ENCODE measurements at places on chromosomes 3 and 15.

- DNase-seq: no peak
These were observed 47.9 kb upstream of the SYNM start for GRCh38 chr15:99057020-99057419.

- no peak for DNase-seq
These were observed 339.1 kb downstream of the SATB1 start for GRCh38 chr3:18086078-18086477.

- no peak for DNase-seq
These were observed 227.2 kb downstream of the SQOR start for GRCh38 chr15:45862034-45862433.

- no peak for DNase-seq
These were observed 43.3 kb downstream of the CYFIP1 start for GRCh38 chr15:22936577-22937472.

DNA sequence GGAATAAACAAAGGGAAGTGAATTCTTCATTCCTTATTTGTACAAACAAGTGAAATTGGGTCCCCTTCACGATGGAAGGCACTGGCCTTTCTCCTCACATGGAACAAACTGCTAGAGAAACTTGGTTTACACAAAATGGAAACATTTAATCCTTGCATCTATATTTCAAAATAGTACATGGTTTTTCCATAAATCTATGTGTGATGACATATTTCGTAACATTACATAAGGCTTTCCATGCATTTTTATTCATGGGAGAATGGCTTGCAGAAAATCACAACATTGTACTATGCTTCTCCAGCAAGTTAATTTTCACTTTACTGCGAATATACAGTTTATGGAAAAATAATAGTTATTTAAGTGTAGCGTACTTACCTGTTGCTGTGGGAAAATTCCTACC is 81.0 kb upstream of the CDIN1 start:
- no peak for DNase-seq

DNA sequence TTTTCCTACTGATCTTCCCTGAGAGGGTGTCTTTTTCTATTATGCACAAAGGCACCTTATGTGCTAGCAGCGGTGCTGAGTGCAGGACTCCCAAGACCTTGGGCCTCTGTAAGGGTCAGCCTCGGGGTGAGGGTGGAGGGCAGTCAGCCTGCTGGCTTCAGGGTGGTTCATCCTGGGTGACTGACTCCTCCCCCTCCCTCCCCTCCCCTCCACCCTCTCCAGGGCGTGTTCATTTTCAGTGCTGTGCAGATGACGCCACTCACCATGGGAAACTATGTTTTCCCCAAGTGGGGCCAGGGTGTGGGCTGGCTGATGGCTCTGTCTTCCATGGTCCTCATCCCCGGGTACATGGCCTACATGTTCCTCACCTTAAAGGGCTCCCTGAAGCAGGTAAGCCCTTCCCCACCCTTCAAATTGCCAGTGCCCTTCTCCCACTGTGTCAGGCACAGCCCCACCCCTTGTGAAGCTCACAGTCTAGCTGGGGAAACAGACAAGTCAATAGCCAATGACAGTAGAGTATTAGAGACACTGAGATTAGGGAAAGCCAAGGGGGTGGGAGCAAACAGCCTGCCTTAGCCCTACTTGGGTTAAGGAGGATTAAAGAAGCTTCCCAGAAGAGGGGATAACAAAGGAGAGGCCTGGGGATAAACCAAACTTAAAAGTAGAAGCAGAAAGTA is 41.9 kb downstream of the SLC6A1 start:
- no peak for DNase-seq

- DNase-seq: no peak
These were observed 104.5 kb upstream of the BFSP2 start for GRCh38 chr3:133295199-133295901.

GRCh38 chr15:46441294-46442062 is 806.6 kb downstream of the SQOR start:
- no peak for DNase-seq

Measured in stimulated activated CD4-positive, alpha-beta T cell treated with anti-CD3 and anti-CD28 coated beads, Interleukin-1b, Interleukin-23, amount 100 ng/mL, for 24 hours (primary cell).